ENCODE measurements at places on chromosomes 5 and 9.
A peak's percentile ranks its signal among the peaks of the same experiment; 100 is the strongest.

DNA sequence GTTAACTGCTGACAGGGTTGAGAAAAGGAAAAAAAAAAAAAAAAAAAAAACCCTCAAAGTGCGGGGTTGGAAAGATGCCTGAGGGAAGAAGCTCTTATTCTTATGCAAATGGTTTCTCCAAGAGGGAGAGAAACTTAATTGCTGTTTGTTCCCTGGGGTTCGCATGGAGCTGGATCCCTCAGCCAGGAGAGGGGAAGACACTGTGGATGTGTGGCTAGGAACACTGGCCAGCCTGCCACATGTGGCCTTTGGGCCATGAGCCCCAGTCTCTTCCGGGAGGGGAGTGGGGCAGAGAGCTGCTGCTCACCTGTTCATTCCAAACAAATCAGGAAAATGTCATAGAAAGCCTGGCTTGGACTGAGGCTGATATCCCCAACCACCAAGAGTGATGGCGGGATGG lies 9.4 kb upstream of the SCGB3A2 start:
- DNase-seq = no peak

GRCh38 chr9:131027872-131028179 lies 18.9 kb downstream of the LAMC3 start:
- no peak for DNase-seq

- no peak for DNase-seq
Measured at GRCh38 chr5:103271570-103272289, 13.2 kb downstream of the MACIR start.

DNA sequence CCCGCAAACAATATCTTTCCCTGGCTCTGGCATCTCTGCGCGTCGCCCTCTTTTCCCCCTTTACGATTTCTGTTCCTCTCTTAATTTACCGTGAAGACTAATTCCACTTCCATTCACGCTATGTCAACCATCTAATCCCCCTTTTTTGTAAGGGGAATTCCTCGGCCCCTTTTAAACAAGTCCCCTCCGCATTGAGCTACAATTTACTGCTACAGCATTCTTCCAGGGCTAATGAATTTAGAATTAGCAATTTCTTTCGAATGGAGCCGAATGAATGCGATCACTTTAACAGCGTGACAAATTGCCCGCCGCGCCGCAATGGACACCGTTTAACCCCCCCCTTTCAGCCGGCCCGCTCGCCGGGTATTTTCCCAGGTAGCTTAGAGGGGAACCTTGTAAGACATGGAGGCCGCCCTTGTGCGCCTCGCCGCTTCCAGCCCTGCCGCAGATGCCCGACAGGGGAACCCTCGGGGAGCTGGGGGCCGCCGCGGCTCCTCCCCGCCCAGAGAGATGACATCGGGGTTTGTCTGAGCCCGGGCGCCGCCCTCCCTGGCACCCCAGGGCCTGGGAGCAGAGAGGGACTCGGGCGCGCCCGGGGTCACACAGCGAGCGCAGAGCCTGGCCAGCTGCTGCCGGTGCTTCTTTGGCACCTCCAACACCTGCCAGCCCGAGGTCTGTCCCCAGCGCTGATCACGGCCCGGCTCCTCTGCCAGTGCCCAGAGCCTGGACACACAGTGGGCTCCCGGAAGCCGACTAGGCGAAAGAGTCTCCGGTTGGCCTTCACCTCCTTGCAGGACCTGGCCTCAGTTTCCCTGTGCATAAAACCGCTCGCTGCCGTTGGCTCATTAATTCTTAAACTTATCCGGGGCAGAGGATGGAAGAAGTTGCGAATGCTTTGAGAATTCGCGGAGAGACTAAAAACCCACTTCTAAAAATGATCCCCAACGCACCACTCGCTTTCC lies 1.3 kb downstream of the PRDM12 start:
- DNase-seq = no peak

- DNase-seq = no peak
Measured at GRCh38 chr5:149073213-149073612, 10.4 kb upstream of the SH3TC2 start.

DNA sequence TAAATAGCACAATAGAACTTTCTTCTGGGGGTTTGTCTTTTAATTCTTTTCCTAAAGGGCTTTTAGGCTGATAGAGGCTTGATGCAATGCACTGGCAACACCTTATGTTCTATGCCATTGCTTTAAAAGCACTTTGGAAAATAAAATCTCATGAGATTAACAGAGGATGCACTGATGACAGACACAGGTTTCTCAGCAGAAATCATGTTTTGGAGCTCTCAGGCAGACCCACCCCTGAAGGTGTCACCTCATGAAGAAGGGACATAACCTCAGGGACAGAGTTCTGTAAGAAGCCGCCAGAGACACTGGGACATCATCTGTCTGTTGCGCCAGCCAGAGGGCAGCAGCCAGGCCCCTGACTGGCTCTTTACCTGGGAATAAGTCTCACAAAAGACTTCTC lies 27.7 kb downstream of the SLC22A5 start:
- DNase-seq = no peak

- DNase-seq = no peak
Measured at GRCh38 chr9:99593610-99594009, 228.1 kb upstream of the NR4A3 start.

DNA sequence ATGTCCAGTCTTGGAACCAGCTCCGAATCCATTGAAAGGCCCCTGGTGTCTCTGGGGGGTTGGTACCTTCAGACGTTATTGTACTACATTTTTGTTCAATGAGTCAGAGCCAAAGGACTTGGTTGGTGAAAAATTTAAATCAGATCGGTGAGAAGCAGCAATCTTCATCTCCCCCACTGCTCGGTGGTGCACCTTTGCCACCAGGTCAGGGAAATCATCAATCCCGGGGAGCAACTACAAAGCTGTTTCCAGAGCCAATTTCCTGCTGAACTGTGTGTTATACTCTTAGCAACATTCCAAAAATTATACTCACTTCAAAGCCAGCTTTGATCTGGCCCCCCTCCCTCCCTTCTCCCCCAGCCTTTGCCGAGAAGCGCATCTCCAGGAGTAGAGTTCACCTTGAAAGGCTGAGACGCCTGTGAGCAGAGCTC lies 375.2 kb upstream of the WWC1 start:
- no peak for DNase-seq

GRCh38 chr9:112301420-112301819 lies 32.0 kb downstream of the PTBP3 start:
- no peak for DNase-seq

DNA sequence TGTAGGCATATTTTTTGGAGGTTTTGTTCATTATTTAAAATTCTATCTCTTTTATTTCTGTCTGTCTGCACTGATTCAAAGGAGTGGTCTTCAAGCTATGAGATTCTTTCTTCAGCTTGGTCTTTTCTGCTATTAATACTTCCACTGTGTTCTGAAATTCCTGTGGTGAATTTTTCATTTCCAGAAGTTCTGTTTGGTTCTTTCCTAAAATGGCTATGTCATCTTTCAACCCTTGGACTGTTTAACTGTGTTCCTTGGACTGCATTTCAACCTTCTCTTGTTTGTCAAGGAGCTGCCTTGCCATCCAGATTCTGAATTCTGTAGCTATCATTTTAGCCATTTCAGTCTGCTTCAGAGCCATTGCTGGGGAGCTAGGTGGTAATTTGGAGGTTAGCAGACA lies 76.3 kb downstream of the CERT1 start:
- DNase-seq = no peak

DNA sequence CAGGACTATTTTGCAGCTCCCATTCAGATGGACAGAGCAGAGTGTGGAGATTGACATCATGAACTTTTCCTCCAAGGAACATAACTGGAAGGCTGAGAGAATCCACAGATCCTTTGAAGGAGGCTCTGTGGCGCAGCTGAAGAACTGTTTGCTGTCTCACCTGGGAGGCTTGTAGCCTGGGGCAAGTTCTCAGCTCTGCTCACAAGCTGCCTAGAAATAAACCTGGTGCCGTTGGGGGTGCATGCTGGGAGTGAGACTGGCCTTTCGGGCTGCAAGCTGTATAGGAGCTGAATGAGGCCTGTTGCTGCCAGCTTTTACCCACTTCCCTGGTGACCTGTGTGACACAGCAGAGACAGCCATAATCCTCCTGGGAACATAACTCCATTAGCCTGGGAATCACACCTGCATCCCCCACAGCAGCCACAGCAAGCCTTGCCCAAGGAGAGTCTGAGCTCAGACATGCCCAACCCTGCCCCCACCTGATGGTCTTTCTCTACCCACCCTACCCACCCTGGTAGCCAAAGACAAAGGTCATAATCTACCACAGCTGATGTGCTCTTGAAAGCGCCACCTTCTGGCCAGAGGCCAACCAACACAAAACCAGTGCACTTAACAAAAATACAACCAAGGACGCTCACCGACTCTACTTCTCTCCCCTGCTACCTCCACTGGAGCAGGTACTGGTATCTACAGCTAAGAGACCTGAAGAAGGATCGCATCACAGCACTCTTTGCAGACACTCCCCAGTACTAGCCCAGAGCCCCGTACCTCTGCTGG lies 205.1 kb upstream of the MRPS30 start:
- DNase-seq = no peak

DNA sequence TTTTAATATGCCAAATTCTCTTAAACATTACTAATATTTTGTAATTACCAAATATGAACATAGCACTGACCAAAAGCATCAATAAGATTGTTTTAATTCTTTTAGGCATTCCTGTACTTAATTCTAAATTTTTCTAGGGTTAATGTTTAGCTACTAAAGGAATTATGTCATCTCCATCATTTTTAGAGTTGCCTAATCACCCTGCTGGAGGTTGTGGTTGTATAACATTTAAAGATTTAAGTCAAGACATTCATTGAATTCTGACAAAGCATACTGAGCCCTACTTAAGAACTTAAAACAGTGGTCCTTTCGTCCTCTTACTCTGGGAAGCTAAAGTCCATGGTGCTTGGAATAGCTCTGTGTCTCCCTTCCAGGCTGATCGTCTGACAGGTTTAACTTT lies 28.1 kb upstream of the DAB2 start:
- no peak for DNase-seq

DNA sequence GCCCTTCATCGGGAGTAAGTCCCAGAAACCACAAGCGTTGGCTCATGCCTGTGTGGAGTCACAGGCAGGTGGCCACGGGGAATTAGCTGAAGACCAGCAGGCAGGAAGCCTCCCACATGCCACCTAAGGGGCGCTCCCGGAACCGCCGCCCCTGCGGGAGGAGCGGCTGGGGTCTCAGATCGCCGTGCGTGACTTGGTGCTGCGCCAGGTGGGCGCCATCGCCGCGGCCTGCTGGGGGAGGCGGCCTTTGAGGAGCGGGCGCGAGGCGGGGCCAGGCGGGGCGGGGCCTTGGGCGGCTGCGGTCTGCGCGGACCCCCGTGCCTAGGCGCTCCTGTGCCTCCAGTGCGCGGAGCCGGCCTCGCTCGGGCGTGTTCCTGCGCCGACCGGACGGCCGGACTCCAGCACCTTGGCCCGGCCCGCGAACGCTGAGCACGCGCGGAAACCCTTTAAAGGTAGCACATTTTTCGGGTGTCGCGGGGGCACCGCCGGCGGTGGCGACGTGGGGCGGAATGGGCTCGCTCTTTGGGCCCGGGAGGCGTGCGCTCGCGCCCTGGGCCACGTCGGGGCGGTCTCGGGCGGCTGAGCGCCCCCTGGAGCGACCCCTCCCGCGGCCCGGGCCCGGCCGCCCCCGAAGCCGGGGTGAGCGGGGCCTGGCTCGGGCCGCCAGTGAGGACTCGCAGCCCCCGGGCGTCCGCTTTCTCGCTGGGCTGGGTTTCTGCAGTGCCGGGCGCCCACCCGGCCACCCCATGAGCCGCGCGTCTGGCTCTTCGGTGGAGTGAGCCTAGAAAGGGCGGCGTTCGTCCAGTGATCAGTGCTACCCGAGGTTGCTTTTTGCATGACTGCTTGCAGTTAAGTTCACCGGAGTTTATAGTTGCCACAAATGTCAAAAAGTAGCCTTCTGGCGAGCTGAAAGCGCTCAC lies 24.5 kb downstream of the LECT2 start:
- DNase-seq = peak; percentile 17

- DNase-seq = no peak
Measured at GRCh38 chr9:95771556-95772246, 103.8 kb upstream of the ERCC6L2 start.

- no peak for DNase-seq
Measured at GRCh38 chr9:70261131-70261870, 2.5 kb downstream of the SMC5 start.

DNA sequence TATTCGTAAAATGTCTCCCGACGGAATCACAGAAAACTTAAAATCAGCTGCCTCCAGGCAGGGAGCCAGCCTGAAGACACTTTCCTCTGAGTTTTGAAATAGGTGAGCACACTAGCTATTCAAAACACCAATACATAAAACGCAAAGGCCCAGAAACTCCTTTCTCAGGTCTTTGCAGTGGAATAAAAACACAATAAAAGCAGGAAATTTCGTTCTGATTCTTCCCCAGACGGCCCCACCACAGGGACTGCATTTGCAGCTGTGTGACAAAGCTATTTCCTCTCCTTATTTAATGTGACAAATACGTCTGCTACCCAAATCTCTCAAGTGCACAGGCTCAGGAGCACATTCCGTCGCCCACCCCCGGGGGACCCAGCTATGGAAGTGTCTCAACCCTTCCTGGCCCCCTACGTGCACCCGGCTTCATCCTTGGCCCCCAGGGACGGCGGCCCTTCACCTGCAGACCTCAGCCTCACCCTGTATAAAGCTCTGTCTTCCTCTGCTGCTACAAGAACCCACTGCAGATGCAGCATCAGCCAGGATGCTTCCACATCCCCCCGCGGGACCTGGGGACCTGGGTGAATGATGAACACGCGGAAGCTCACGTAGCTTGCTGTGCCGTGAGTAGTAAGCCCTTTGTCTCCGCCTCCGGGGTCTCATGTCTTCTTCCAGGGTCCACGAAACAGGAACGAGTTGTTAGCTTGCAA lies 24.9 kb downstream of the AHRR start:
- DNase-seq = no peak

DNA sequence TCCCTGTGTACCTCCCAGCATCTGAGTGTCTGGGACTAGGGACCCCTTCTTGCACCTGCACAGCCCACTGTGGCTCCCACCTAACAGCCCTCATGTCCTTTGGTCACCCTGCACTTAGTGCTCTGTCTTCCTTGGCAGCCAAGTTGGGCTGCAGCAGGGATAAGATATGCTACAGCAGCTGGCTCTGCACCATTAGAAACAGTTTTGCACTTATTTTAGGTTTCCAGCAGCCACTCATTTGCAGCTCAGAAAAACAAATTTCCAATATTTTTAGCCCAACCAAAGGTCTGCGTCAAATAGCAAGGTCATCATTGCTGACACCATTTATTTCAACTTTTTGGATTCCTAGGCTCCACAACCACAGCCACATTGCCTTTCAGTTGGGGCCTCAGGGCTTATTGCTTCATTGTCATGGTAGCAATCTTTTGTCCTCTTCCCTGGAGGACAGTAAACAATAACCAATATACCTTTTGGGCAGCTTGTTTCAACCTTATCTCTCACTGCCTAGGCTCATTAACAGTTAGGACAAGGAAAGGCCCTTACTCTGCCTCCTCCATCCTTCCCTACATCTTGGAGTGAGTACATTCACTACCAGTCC lies 263.9 kb downstream of the COX7C start:
- no peak for DNase-seq

GRCh38 chr5:144794922-144795321 lies 624.2 kb downstream of the KCTD16 start:
- no peak for DNase-seq

GRCh38 chr5:34576891-34577666 lies 79.0 kb upstream of the RAI14 start:
- DNase-seq = no peak

Data from GM13976 (cell line).